ENCODE measurements at places on chromosomes 7 and 10. TPM values are rescaled to one million over a fixed set of nuclear protein-coding genes. Genes with fewer than 3 reads are reported as not detected.
A peak's percentile ranks its signal among the peaks of the same experiment; 100 is the strongest.

MEPCE gene
- 34.7 TPM for total RNA-seq

ANKIB1 gene
- total RNA-seq, result 66.9 TPM

MSMB gene
- total RNA-seq, result not detected

GSAP gene
- total RNA-seq, result 18.4 TPM

THSD7A gene
- 9.5 TPM for total RNA-seq

CLRN3 gene
- total RNA-seq, result not detected

CCDC7 gene
- 11.1 TPM for total RNA-seq

DNA sequence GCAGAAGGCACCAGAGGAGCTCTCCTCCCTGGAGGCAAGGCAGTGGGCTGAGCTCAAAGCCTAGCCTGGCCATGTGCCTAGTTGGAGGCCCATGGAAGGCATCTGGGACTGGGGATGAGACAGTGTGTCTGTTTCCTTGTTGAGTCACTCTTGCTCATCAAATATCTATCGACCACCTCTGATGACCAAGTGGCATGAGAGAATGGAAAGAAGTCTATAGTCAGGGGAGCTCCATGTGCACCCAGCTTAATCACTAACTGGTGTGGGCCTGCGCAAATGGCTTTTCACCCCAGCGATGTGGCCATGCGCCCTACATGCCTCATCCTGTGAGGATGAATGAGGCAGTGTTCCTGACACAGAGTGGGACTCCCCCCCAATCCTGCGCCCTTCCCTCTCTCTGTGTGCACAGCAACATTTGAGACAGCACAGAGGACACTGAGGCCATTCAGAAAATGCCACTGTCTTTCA lies 229.9 kb downstream of the RPS24 start:
- H3K27ac ChIP-seq, result no peak overlapping the region
- peaks cover 53% of the 10 kb centered on the region for H3K4me1 ChIP-seq
- no peaks in the 10 kb centered on the region for H3K27me3 ChIP-seq
- H3K4me3 ChIP-seq, result no peak overlapping the region

DNA sequence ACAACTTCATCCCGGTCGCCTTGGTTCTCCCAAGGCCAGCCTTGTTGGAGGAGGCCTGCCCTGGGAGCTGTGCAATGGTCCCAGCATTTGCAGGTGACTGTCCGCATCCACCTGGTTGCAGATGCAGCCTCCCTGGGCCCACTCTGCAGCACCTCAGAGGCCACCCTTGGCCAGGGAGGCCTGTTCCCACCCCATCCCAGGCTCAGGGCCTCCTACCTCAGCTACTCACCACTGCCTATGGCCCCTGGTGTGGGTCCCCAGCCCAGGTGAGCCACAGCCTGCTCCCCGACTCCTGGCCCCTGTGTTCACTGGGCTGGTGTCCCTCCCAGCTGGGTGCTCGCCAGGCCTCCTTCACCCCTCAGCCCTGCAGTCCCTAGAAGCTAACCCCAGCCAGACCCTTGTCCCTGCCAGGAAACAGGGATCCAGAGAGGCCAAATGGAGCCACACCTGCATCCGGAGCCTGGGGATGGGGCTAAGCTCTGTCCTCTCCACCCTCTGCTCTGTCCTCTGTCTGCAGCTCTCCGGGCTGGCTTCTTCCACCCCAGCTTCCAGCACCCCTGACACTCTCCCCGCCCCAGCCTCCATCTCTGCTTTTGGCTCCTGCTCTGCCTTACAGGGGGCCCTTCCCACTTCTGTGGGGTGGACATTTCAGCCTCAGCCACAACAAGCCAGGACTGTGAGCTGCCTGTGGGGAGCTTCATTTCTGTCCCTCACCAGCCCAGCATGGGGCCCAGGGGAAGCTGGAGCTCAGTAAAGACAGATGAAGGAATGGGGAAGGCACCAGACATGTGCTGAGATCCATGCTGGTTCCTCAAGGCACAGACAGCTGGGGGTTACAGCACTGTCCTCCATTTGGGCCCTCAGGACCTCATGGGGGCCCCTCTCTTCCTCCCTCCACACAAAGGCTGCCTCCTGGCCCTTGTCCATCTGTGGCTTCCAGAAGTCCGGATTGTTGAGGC lies 35.6 kb upstream of the ANTXRL start:
- peaks cover 5% of the 10 kb centered on the region for H3K4me1 ChIP-seq
- no peak overlapping the region for H3K4me3 ChIP-seq
- no peak overlapping the region for H3K27ac ChIP-seq

- no peak for DNase-seq
- no peaks in the 10 kb centered on the region for H3K27me3 ChIP-seq
- no peaks in the 10 kb centered on the region for H3K36me3 ChIP-seq
- H3K27ac ChIP-seq, result no peak overlapping the region
Measured at GRCh38 chr10:118963341-118963740, 66.2 kb upstream of the NANOS1 start.

GRCh38 chr7:1086588-1087464 lies 1.1 kb upstream of the GPER1 start:
- peak overlapping the region; percentile 76 for H3K4me3 ChIP-seq
- H3K27ac ChIP-seq, result peak overlapping the region; percentile 71
- H3K4me1 ChIP-seq, result peaks cover 39% of the 10 kb centered on the region
- DNase-seq, result peak; percentile 57

DNA sequence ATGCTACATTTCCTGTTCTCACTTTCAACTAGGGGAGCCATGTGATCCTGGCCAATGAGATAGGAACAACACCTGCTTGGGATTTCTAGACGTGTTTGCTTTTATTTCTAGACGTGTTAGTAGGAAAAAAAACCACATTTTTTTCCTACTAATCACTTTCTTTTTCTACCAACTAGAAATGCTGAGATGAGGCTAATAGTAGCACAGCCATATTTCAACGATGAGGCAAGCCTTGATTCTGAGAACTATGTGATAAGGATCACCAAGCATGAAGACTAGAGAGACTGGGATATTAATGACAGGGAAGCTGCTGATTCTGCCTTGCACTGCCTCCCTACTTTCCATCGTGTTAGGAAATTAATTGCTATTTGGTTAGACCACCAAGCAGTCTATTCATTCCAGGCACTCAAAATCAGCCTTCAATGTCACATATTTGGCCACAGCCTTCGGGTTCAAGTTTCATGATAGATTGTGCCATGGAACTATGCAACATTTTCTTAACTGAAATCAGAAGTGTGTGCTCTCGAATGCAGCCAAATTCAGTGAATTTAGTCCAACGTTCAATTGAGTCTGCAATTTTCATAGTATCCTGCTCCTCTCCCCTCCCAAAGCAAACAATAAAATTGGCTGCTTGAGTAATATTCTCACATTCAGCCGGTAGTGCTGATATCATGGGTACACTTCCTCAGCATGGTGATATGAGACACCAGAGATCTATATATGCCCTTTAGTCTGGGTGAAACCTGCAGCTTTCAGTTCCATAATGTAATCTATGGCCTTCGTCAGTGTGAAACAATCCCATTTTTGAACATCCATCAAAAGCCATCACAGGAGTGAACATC lies 98.1 kb downstream of the GPR37 start:
- no peak overlapping the region for H3K4me3 ChIP-seq
- peaks cover 2% of the 10 kb centered on the region for H3K27me3 ChIP-seq
- no peaks in the 10 kb centered on the region for H3K36me3 ChIP-seq
- H3K27ac ChIP-seq, result no peak overlapping the region
- H3K4me1 ChIP-seq, result peaks cover 21% of the 10 kb centered on the region
- DNase-seq, result no peak

GRCh38 chr7:78222001-78222751 lies 423.6 kb downstream of the PHTF2 start:
- peaks cover 28% of the 10 kb centered on the region for H3K4me1 ChIP-seq
- DNase-seq, result no peak
- no peak overlapping the region for H3K4me3 ChIP-seq
- no peaks in the 10 kb centered on the region for H3K27me3 ChIP-seq
- H3K36me3 ChIP-seq, result no peaks in the 10 kb centered on the region

GRCh38 chr10:93680412-93681047 lies 21.9 kb downstream of the FRA10AC1 start:
- H3K36me3 ChIP-seq, result peaks cover 11% of the 10 kb centered on the region
- no peak for DNase-seq
- no peaks in the 10 kb centered on the region for H3K27me3 ChIP-seq
- H3K4me1 ChIP-seq, result peaks cover 6% of the 10 kb centered on the region
- H3K4me3 ChIP-seq, result no peak overlapping the region
- H3K27ac ChIP-seq, result no peak overlapping the region

DNA sequence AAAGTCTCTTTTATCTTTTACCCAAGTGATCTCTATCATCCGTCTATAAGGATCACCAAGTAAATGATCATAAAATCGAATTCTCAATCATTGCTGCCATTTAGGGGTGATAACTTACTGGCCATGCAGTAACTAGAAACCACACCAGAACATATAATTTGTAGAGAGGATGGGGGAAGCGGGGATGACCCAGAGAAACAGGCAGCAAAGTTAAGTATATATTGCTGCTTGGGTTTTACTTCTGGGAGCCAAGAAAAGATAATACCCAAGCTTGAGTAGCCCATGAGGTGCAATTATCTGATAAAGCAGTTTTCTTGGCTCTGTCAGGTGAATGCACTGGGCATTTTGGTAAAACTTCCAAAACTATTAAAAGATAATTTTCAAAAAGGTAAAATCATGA lies 18.9 kb downstream of the EXOC6 start:
- DNase-seq, result no peak
- no peaks in the 10 kb centered on the region for H3K4me1 ChIP-seq
- no peak overlapping the region for H3K27ac ChIP-seq
- H3K4me3 ChIP-seq, result no peak overlapping the region
- no peaks in the 10 kb centered on the region for H3K27me3 ChIP-seq

DNA sequence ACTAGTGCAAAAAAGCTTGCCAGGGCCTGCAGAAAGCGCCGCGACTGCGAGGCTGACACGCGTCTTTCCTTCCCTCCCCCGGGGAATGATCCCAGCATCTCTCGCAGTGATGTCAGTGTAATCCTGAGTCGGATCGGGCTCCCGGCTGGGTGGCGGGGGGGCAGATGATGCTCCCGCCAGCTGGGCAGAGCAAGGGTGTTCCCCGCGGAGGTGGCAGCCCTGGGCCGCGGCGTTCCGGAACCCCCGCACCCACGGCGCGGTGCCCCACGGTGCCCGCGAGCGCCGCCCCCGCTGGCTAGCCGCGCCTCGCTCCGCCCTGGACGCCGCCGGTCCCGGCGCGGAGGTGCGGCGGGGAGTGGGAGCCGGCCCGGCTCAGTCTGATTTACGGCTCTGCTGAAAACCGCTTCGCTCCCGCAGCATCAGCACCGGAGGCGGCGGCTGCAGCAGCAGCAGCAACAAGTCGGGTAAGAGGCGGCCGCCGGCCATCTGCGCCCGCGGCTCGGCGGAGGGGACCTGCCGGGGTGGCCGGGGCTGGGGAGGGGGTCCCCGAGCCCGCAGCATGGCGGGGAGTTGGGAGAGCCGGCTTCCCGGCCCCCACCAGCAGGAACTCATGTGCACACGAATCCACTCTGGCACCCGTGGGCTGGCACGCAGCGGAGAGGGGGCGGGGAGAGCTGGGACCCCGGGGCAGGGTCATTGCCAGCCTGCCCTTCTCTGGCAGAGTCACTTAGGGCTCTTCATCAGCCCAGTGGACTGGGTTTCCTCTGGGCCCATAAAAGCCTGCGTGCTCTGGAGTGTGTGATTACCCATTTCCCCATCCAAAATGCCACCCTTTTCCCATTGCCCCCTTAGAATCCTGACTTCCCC lies at the start of gene ZNF365:
Gene ZNF365 (plus strand): TSS at position 375 of the 867 bp plus-strand sequence. CDS start 1,825 bp downstream, outside the sequence.
- no peak for DNase-seq
- H3K27ac ChIP-seq, result no peak within 1 kb of the TSS
- H3K4me1 ChIP-seq, result peaks cover 7% of the 10 kb centered on the region
- no peaks in the 10 kb centered on the region for H3K36me3 ChIP-seq
- H3K27me3 ChIP-seq, result peaks cover 51% of the 10 kb centered on the region

GRCh38 chr7:116496653-116497052 lies 2.9 kb upstream of the CAV2 start:
- peaks cover 17% of the 10 kb centered on the region for H3K4me1 ChIP-seq
- no peaks in the 10 kb centered on the region for H3K36me3 ChIP-seq
- H3K27me3 ChIP-seq, result no peaks in the 10 kb centered on the region
- no peak overlapping the region for H3K4me3 ChIP-seq
- DNase-seq, result no peak

GRCh38 chr10:88841316-88842111 lies 10.1 kb downstream of the ANKRD22 start:
- no peaks in the 10 kb centered on the region for H3K4me1 ChIP-seq
- peaks cover 13% of the 10 kb centered on the region for H3K27me3 ChIP-seq
- H3K27ac ChIP-seq, result no peak overlapping the region
- no peak overlapping the region for H3K4me3 ChIP-seq

- peaks cover 6% of the 10 kb centered on the region for H3K27me3 ChIP-seq
- DNase-seq, result no peak
- no peak overlapping the region for H3K27ac ChIP-seq
- no peak overlapping the region for H3K4me3 ChIP-seq
- no peaks in the 10 kb centered on the region for H3K4me1 ChIP-seq
Measured at GRCh38 chr10:49037187-49037586, 78.1 kb downstream of the VSTM4 start.

GRCh38 chr10:100896876-100897461 lies 15.8 kb upstream of the SLF2 start:
- H3K27me3 ChIP-seq, result peaks cover 52% of the 10 kb centered on the region
- H3K4me3 ChIP-seq, result no peak overlapping the region
- no peak overlapping the region for H3K27ac ChIP-seq
- no peak for DNase-seq
- no peaks in the 10 kb centered on the region for H3K36me3 ChIP-seq

DNA sequence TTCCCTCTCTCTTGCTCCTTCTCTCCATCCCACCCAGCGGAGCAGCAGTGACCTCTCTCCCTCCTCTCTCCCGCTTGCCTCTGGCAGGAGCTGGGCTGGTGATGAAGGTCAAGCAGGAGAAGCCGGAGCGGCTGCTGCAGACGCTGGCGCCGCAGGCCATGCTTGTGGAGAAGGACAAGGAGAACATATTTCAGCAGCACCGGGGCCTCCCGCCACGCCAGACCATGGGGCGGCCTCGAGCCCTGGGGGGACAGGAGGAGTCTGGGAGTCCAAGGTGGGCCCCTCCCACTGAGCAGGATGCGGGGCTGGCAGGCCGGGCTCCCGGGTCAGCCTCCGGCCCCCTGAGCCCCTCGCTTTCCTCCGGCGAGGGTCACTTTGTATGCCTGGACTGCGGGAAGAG lies 17.3 kb downstream of the ZNF775 start:
- H3K27ac ChIP-seq, result no peak overlapping the region
- no peaks in the 10 kb centered on the region for H3K27me3 ChIP-seq
- no peak for DNase-seq
- peaks cover 12% of the 10 kb centered on the region for H3K36me3 ChIP-seq
- H3K4me3 ChIP-seq, result no peak overlapping the region

DNA sequence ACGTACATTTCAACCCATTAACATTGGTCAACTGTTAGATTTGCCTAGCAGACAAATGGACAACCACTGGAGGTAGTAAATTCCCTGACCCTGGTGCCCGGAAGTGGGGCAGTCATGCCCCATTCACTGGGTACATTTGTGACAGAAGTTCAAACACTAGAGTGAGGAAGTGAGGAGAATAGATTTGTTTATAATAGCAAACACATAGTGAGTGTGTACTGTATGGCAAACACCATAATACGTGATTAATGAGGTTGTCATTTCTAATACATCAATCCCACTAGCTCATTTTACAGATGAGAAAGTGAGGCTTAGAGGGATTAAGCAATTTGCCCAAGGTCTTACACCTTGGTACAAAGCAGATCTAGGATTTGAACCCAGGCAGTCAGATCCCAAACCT lies 181.9 kb upstream of the MKLN1 start:
- H3K36me3 ChIP-seq, result no peaks in the 10 kb centered on the region
- no peak for DNase-seq
- H3K4me1 ChIP-seq, result no peaks in the 10 kb centered on the region

- H3K36me3 ChIP-seq, result peaks cover 5% of the 10 kb centered on the region
- H3K27me3 ChIP-seq, result no peaks in the 10 kb centered on the region
Measured at GRCh38 chr7:98284335-98285036, 3.0 kb downstream of the BRI3 start.
